ENCODE measurements at places on chromosomes 4 and X.

- no peak for DNase-seq
Observed at GRCh38 chr4:18976884-18977283, 955.3 kb upstream of the LCORL start.

- DNase-seq = no peak
Observed at GRCh38 chrX:40248822-40249221, 151.1 kb upstream of the BCOR start.

- no peak for DNase-seq
Observed at GRCh38 chr4:8695237-8696219, 103.0 kb downstream of the CPZ start.

- no peak for DNase-seq
Observed at GRCh38 chr4:73978886-73979285, 2.9 kb downstream of the PF4 start.

GRCh38 chr4:10074767-10075105, 41.9 kb downstream of the WDR1 start:
- DNase-seq = no peak

GRCh38 chr4:15910155-15910940, 28.2 kb downstream of the FGFBP1 start:
- DNase-seq = no peak

Data from cortex of kidney (tissue), 1 donor.